ENCODE measurements at places on chromosomes 1 and 21.

DNA sequence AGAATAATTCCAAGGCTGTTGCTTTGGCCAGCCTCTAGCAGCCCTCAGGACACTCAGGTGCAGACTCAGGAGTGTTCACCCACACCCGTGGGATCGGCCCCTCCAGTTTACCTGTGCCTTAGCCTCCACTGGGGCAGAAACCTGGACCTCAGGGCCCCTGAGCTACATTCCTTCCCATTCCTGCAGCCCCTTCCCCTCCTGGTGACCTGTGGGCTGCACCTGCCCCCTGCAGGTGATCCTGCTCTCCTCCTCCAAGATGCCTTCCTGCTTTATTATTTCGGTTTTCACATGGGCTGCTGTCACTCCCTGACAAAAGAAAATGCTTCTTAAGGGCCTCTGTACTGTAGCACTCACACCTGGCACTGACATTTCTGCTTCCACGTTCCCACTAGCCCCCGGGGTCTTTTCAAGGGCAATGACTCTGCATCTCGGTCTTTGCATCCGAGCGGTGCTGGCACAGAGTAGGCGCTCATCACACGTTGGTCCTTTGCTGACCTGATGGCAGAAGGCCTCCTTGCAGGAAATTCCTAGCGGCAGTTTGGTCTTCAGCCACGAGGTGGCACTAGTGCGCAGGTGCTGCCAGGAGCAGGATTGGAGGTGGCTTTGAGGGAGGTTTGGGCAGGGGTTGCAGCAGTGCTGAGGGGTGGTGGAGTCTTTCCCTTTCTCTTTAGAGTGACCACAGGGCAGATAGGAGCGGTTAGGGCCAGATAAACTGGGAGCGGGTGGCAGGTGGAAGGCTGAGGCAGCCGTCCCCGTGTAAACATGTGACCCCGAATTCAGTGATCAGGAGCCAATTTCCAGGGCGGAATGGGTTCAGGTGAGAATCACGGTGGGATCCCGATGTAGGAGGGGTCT lies 25.3 kb upstream of the ETV3 start:
- DNase-seq: peak; percentile 49

DNA sequence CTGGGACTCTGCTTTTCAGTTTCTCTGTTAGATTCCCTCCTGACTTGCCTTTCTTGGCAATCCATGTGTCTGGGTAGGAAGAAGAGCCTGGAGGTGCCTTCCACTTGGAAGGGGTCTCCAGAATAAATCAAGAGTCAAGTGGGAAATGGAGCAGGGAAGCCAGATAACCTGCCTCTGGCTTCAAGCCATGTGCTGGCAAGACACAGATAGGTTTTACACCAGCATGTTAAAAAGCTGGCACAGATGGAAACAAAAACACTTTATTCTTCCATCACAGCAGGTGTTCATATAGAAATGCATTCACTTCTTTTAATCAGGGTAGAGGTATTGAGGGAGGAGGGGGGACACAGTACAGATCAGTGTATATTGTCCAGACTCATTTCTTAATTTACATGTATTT lies 356.9 kb upstream of the RUNX1 start:
- no peak for DNase-seq

DNA sequence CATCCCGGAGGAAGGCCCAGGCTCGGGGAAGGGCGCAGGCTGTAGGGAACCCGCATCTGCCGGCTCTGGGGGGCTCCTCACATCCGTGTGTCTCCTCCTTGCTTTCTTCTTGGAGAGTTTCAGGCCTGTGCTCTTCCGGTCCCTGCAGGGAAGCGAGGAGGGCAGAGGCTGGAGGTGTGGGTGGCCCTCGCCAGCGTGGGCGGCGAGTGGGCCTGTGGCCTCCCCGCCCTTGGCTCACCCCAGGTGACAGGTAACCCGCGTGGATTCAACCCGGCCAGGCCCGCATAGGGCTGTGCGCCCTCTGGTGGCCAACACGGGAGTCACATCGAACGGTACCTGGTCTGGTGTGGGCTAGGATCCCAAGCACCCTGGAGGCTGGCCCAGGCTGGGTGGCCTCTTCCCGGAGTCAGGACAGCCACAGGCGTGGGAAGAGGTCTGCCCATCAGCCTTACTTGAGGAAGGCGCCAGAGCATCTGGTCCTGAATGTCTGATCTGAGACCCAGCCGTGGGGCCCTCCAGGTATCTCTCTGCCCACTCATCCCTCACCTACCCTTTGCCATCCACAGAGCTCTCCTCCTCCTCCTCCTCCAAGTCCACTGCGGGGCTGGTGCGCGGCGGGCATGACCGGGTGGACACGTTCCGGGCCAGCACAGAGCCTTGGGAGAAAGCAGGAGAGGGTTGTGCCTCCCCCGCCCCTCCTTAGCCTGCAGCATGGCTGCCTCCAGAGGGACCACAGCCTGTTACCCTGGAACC lies 9.6 kb upstream of the TNFRSF25 start:
- no peak for DNase-seq

DNA sequence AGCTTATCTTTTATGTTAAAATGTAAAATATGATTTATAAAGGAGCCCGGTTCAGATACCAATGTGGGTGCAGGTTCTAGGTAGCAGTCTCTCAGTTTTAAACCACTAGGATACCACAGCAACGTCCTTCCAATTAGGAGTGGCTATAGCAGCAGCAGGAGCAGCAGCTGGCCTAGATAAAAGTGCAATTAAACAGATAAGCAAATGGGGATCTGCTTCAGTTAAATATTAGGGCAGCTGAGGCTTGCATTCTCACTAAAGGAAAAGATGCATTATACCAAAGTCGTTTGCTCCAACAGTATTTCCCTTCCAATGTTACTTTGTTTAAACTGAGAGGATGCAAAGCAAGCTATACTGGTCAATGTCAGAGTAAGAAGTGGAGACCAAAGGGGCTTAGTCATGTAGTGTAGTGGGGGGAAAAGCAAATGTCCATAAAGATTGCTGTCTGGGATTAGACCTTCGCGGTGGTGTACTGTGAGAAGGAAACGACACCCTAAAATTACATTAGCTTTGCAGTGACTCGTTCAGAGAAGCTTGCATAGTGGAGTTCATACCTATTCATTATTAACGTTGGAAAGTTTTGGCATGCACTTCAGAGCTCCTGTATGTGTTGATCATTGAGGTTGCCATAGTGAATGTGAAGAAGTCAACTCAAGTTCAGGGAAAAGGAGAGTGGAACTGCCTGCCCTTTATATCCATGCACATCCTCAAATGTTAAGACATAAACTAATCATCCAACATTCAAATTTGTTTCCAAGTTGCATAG lies 272.2 kb downstream of the VAV3 start:
- no peak for DNase-seq

DNA sequence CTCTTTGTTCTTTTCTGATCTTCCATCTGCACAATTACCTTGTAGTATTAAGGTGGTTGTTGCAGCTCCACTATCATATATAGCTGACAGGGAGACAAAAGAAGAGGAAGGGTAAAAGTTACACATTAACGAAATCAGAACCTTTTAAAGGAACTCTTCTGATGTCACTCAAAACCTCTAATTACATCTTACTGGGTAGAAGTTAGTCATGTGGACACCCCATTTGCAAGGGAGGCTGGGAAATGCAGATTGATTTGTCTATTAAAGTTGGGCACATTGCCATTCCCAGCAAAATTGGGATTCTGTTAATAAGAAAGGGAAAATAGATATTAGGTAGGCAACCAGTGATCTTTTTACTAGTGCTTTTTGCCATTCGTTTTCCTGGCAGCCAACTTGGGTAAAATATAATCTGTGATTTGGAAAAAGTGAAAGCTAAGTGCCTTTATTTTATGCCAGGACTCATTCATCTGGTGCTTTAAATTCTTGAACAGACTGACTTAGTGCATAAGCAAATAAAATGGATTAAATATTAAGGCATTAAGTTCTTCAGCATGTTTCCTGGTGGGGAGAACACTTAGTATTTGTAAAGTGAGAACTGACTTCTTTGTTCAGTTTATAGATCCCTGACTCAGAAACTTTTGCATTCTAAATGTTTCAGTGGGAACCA lies 71.3 kb downstream of the DNM3 start:
- no peak for DNase-seq

- no peak for DNase-seq
These were observed 92.3 kb downstream of the KCNT2 start for GRCh38 chr1:196515904-196516303.

DNA sequence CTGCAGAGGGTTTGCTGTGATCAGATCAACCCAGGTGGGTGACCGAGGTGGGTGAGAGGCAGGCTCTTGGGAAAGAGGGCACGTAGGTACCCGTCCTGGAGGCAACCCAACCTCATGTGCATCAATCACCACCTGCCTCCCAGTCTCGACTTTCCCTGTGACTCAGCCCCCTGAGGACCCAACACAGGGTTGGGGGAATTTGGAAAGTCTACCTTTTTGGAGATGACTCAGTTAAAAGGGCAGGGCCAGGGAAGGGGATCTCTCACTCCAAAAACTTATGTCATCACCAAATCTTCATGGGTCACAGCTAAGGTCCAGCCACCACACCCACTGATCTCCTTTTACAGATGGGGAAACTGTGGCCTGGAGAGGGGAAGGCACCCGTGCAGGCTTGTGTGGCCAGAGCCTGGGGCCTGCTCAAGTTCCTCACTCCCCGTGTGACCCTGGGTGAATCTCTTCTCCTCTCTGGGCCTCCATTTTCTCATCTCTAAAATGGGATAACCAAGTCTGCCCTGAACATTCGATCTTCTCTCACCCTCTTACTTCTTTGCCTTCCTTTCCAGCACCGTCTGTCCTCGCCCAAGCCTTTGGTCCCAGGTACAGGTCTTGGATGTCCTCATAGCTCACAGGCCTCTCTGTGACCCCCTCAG lies 34.6 kb upstream of the WNT4 start:
- no peak for DNase-seq

GRCh38 chr1:172746091-172746949 lies 87.4 kb downstream of the FASLG start:
- peak; percentile 98 for DNase-seq

GRCh38 chr1:95537176-95537575 lies 303.2 kb downstream of the RWDD3 start:
- no peak for DNase-seq

DNA sequence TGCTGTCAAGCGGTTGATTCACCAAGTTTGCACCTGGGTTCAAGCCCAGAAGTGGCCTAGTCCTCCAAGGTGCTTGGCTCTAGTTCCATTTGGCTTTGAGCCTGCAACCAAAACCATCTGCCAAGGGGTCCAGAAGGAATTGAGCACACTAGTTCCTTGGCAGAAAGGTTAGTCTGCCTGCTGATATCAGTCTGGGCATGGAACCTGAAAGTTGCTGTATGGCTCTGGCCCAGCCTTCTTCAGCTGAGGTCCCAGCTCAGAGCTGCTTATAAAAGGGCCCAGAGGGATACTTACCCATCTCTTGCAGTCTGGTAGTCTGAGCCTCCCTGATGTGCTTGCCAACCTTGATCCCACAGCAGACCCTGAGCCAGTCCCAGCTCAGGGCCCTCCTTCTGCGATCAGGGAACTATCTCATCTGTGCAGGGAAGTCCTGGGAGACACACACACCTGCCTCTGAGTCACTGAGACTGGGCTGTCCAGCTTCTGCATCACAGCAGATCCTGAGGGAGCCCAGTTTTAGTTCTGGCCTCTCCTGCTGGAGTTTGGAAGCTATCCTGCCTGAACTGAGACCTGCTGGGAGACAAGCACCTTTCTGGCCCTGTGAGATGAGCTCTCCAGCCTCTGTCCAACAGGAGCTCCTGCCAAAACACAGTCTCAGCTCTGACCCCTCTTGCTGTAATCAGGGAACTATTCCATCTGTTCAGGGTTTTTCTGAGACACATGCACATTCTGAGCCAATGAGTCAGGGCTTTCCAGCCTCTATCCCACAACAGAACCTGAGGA lies 75.8 kb downstream of the CTH start:
- no peak for DNase-seq

DNA sequence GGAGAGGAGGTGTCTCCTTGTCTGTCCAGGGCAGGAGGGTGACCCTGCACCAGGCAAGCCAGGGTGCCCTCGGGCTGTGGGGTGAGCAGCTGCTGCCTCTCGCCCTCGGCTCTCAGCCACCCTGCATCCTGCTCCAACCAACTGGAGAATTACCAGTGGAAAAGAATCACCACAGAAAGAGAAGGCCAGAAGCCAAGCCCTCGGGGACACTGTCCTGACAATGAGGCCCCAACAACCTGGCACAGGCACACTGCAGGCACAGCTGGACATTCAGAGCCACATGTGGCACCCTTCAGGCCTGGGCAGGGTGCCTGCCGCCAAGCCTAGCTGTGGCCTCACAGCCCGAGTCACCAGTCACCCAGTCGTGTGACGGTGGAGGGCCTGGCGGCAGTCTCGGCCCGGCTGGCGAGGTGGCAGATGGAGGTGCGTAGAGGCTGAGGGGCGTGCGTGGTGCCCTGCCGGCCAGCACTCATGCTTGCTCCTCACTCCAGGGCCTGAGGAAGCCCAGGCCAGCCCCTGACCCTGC lies 12.0 kb downstream of the MEGF6 start:
- no peak for DNase-seq

DNA sequence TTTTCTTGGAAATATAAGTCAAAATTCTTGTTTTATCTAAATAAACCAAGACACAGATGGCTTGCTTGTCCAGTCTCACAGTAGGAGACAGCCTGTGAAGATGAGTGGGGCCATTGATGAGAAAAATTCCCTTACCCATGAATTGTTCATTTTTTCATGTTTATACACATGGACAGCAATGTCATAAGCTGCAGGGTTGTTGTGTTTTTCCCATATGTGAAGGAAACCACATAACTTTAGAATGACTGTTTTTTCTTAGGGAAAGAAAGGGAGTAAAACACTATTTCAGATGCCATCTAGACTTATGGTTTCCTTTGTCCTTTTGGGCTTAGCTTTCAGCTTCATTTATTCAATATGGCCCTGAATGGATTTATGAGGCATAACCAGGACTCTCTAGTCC lies 622.5 kb upstream of the NR5A2 start:
- no peak for DNase-seq

- no peak for DNase-seq
These were observed 61.4 kb downstream of the PPP2R5A start for GRCh38 chr1:212346601-212347000.

DNA sequence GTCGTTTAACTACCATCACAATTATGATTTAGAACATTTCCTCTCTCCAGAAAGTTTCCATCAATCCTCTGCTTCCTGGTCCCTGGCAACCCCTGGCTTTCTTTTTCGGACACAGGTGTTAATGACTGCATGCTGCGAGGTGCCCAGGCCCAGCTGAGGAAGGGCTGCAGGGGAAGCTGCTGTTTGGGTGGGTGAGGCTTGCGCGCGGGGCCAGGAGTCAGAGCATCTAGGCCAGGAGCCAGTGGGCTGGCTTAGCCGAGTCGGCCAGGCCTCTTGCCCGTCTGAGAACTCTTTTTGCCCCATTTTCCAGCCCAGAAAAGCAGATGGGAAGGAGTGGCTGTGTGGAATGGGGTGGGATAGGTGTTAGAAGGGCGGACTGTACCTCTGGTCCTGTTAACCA lies 51.5 kb downstream of the NAV1 start:
- DNase-seq: no peak

DNA sequence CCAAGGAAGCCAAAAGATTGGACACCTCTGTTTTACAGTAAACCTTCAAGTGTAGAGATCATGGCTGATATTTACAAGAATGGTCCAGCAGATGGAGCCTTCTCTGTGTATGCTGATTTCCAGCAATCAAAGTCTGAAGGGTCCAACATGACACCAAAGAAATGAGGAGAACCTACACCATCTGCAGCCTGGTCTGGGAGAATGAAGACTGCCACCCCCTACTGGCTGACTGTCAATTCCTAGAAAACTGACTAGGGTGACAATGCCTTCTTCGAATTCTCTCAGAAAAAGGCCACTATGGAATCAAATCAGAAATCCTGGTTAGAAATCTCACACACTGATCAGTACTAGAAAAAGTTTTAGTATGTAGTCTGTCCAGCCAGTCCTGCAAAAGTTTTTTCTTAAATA lies 83.3 kb downstream of the CDC42BPA start:
- peak; percentile 51 for DNase-seq

Measured in MV-4-11 (cell line).